ENCODE measurements at places on chromosomes 6 and 20.
A peak's percentile ranks its signal among the peaks of the same experiment; 100 is the strongest.

DNA sequence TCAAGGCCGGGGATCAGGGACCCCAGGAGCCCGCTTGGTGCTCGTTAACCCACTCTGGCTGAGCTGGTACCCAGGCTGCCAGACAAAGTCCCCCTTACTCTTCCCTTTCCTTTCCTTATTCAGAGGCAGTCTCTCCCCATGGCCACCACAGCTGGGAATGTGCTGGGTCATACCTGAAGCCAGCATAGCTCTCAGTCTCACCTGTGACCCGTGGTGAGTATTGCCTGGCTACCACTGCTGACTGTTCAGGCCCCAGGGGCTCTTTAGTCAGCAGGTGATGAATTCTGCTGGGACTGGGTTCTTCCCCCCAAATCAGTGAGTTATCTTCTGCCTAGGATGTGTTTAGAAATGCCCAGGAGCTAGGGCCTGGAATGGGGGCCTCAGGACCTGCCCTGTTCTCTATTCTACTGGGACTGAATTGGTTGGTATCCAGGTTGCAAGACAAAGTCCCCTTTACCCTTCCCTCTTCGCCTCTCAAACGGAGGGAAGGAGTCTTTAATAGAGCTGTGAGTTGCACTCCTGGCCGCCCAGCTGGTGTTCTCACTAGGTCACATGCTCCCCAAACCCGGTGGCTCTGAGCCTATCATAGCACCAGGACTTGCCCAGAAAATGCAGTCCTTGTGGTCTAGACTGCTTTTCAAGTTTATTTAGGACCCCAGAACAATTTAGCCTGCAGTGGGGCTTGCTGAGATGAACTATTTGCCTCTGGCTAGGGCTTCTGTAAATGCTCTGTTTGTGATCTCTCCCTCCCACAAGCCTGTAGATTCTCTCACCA, 64.6 kb downstream of the MYO6 start:
- no peak overlapping the region for H3K4me3 ChIP-seq
- no peak for DNase-seq
- no peaks in the 10 kb centered on the region for H3K36me3 ChIP-seq
- no peak overlapping the region for H3K27ac ChIP-seq

GRCh38 chr6:38149531-38149930, 330.0 kb downstream of the ZFAND3 start:
- H3K4me1 ChIP-seq = peaks cover 3% of the 10 kb centered on the region
- no peak for DNase-seq
- H3K4me3 ChIP-seq = no peak overlapping the region
- H3K27me3 ChIP-seq = no peaks in the 10 kb centered on the region

GRCh38 chr6:124132256-124132655, 328.6 kb downstream of the NKAIN2 start:
- H3K4me3 ChIP-seq = no peak overlapping the region
- no peaks in the 10 kb centered on the region for H3K4me1 ChIP-seq
- no peak overlapping the region for H3K27ac ChIP-seq
- DNase-seq = no peak
- no peaks in the 10 kb centered on the region for H3K36me3 ChIP-seq

- H3K4me1 ChIP-seq = no peaks in the 10 kb centered on the region
- no peak for DNase-seq
- H3K36me3 ChIP-seq = no peaks in the 10 kb centered on the region
- no peaks in the 10 kb centered on the region for H3K27me3 ChIP-seq
- no peak overlapping the region for H3K27ac ChIP-seq
- H3K4me3 ChIP-seq = no peak overlapping the region
Measured at GRCh38 chr6:94215552-94215951, 796.2 kb upstream of the EPHA7 start.

DNA sequence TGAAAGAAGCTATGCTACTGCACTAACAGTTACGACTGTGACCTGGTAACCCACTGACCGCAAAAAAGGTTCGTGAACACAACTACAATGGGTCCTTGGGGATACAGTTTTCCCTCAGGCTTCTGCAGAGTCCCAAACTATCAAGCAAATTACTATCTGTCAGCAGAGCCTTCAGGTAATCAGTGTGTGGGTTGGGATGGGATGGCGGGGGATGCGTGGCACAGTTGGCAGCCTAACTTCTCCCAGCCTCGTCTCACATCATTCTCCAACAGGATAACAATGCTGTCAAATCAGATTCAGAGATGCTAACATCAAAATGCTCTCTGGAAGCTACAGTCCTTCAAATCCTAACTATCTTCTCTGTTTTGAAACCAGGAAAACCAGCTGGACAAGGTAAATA, 102.3 kb downstream of the EPM2A start:
- no peaks in the 10 kb centered on the region for H3K27me3 ChIP-seq
- DNase-seq = no peak
- no peaks in the 10 kb centered on the region for H3K36me3 ChIP-seq
- H3K4me3 ChIP-seq = no peak overlapping the region
- no peaks in the 10 kb centered on the region for H3K4me1 ChIP-seq

- peaks cover 18% of the 10 kb centered on the region for H3K27me3 ChIP-seq
- no peak overlapping the region for H3K4me3 ChIP-seq
- H3K4me1 ChIP-seq = no peaks in the 10 kb centered on the region
- DNase-seq = no peak
- H3K27ac ChIP-seq = no peak overlapping the region
Measured at GRCh38 chr6:108927927-108928326, 79.7 kb downstream of the ARMC2 start.

DNA sequence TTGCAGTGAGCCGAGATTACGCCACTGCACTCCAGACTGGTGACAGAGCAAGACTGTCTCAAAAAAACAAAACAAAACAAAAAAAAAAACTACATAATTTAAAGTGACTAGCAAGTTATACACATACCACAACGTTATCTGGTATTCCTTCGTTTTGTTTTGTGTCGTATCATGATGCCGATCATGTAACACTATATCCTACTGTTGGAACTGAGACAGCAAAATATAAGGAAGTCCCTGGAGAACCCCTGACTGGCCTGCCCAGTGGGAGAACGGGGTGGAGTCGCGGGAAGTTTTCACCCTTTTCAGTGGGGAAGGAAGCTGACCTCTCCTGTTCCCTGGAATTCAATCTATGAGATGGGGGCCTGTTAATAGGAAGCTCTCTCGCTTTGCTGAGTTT, 15.1 kb downstream of the SOX4 start:
- H3K27me3 ChIP-seq = no peaks in the 10 kb centered on the region
- H3K27ac ChIP-seq = 0 out of 2 replicates have a peak overlapping the region, but pooled peaks have one; percentile 12
- H3K4me1 ChIP-seq = peaks cover 5% of the 10 kb centered on the region
- H3K4me3 ChIP-seq = no peak overlapping the region
- DNase-seq = no peak

- no peaks in the 10 kb centered on the region for H3K36me3 ChIP-seq
- peaks cover 11% of the 10 kb centered on the region for H3K27me3 ChIP-seq
- H3K4me1 ChIP-seq = no peaks in the 10 kb centered on the region
- DNase-seq = peak; percentile 17
- no peak overlapping the region for H3K27ac ChIP-seq
Measured at GRCh38 chr6:32692019-32692418, 25.6 kb upstream of the HLA-DQB1 start.

GRCh38 chr6:42271834-42272805, 54.5 kb upstream of the MRPS10 start:
- H3K27me3 ChIP-seq = no peaks in the 10 kb centered on the region
- H3K4me1 ChIP-seq = no peaks in the 10 kb centered on the region
- no peak for DNase-seq

- H3K36me3 ChIP-seq = no peaks in the 10 kb centered on the region
- H3K4me3 ChIP-seq = no peak overlapping the region
- DNase-seq = no peak
- no peaks in the 10 kb centered on the region for H3K4me1 ChIP-seq
Measured at GRCh38 chr20:34618676-34619075, 58.2 kb downstream of the PIGU start.

- no peaks in the 10 kb centered on the region for H3K36me3 ChIP-seq
- no peak overlapping the region for H3K4me3 ChIP-seq
- H3K27me3 ChIP-seq = no peaks in the 10 kb centered on the region
- no peak overlapping the region for H3K27ac ChIP-seq
Measured at GRCh38 chr20:61719691-61720347, 345.9 kb downstream of the TAF4 start.

DNA sequence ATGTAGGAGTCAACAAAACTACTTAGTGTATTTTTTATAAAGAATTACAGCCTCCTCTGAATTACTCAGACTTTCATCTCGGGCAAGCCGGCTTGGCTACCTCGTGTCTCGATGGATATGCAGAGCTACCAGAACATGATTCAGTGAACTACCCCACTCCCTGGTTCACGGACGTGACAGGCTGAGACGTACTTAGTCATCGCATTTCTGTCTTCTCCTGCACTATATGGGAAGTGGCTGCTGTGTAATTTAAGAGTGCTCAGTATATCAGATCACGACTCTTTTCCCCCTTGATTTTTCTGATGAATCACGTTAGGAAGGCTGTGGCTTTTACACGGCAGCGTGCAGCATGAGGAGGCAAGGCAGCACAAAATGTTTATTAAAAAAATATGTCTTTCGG, 302.7 kb upstream of the ZFP64 start:
- no peak overlapping the region for H3K4me3 ChIP-seq
- no peak overlapping the region for H3K27ac ChIP-seq
- H3K27me3 ChIP-seq = no peaks in the 10 kb centered on the region
- no peaks in the 10 kb centered on the region for H3K4me1 ChIP-seq
- no peaks in the 10 kb centered on the region for H3K36me3 ChIP-seq

GRCh38 chr6:7687145-7688111, 38.5 kb upstream of the BMP6 start:
- no peak overlapping the region for H3K27ac ChIP-seq
- DNase-seq = no peak
- no peaks in the 10 kb centered on the region for H3K27me3 ChIP-seq
- peaks cover 4% of the 10 kb centered on the region for H3K4me1 ChIP-seq
- no peak overlapping the region for H3K4me3 ChIP-seq
- H3K36me3 ChIP-seq = no peaks in the 10 kb centered on the region

- no peaks in the 10 kb centered on the region for H3K27me3 ChIP-seq
- DNase-seq = no peak
- no peaks in the 10 kb centered on the region for H3K36me3 ChIP-seq
- no peak overlapping the region for H3K27ac ChIP-seq
Measured at GRCh38 chr6:156347246-156347645, 429.9 kb upstream of the ARID1B start.

DNA sequence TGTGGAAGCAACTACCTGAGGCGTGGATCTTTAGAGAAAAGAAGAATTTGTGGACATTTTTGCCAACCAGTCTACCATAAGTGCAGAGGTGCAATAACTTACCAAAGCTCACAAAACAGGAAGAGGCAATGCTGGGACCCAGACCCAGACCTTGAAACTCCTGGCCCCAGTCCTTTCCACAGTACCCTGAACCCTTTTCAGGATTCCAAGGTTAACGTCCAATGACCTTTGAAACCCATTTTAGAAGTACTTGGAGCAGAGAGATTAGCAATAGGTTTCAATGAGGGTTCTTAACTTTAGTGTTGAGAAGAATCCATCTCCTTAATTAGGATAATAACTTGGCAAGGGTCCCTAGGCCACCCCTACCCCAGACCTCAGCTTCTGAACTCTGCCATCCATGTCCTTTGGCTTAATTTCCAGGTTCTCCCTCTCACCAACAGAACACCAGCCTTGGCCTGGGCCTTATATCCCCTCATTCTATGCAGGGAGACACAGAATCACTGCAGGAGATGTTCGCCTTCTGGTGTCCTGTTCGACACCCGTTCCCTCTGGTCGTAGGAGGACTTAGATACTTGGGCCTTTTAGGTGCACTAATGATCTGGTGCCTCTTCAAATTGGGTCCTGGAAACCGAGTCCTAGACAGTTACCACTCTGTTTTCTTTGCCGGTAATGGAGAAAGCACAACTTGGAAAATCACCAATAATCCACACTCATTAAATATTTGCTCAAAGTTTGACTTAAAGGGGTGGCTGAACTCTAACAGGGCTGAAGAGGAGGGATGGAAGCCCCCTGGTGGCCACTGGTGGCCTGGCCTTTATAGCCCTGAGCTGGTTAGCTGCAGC, 40.6 kb downstream of the ISM1 start:
- H3K27ac ChIP-seq = no peak overlapping the region
- DNase-seq = peak; percentile 22
- H3K4me1 ChIP-seq = no peaks in the 10 kb centered on the region
- H3K4me3 ChIP-seq = no peak overlapping the region
- H3K27me3 ChIP-seq = 0 out of 2 replicates have a peak, but pooled peaks cover 2% of the 10 kb centered on the region

- no peak for DNase-seq
- H3K27ac ChIP-seq = no peak overlapping the region
- no peaks in the 10 kb centered on the region for H3K27me3 ChIP-seq
- H3K36me3 ChIP-seq = no peaks in the 10 kb centered on the region
Measured at GRCh38 chr6:108635505-108636226, 74.9 kb downstream of the FOXO3 start.

DNA sequence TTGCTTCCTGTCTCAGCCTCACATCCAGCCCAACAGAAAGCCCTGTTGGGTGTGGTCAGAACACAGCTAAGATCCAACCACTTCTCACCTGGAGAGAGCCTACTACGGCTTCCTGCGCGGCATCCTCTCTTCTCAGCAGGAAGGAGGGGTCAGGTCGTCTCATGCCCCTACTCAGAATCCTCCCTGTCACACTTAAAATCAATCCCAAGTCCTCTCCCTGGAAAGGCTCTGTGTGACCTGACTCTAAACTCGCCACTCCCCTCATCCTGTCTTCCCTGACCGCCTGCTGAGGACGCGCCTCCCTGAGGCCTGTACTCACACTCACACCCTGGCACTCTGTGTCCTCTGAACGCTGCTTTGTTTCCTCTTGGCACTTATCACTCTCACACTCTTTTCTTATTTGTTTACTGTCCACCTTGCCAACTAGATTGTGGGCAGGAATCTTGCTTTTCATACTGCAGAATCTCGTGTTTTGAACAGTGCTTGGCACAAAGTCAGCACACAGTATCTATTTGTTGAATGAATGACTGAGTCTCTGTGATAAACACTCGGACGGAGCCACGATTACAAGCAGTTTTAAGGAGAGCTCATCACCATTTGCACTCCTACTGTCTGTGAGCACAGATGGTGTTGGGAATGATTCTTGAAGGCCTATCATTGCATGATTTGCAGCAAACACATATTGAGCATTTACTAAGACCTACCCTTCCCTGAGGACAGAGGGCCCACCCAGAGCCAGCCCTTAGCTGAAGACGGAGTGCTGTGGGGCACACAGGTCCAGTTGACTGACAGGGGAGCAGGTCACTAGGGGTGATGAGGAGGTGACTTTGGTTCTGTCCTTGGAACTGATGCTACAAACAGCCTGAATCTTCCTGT, 18.7 kb downstream of the RAB5IF start:
- H3K4me3 ChIP-seq = no peak overlapping the region
- DNase-seq = no peak
- no peaks in the 10 kb centered on the region for H3K27me3 ChIP-seq
- no peaks in the 10 kb centered on the region for H3K36me3 ChIP-seq
- H3K4me1 ChIP-seq = no peaks in the 10 kb centered on the region
- no peak overlapping the region for H3K27ac ChIP-seq

GRCh38 chr6:95682476-95682875, 105.1 kb downstream of the MANEA start:
- no peaks in the 10 kb centered on the region for H3K36me3 ChIP-seq
- H3K27me3 ChIP-seq = no peaks in the 10 kb centered on the region
- DNase-seq = no peak
- no peak overlapping the region for H3K27ac ChIP-seq
- H3K4me3 ChIP-seq = no peak overlapping the region

- no peaks in the 10 kb centered on the region for H3K27me3 ChIP-seq
- H3K4me3 ChIP-seq = no peak overlapping the region
- no peak for DNase-seq
- H3K36me3 ChIP-seq = no peaks in the 10 kb centered on the region
- no peak overlapping the region for H3K27ac ChIP-seq
Measured at GRCh38 chr6:8231956-8232355, 129.6 kb upstream of the EEF1E1 start.

GRCh38 chr6:158085261-158086053, 82.6 kb downstream of the SERAC1 start:
- peaks cover 29% of the 10 kb centered on the region for H3K36me3 ChIP-seq
- no peaks in the 10 kb centered on the region for H3K4me1 ChIP-seq
- no peaks in the 10 kb centered on the region for H3K27me3 ChIP-seq
- no peak for DNase-seq
- H3K4me3 ChIP-seq = no peak overlapping the region
- H3K27ac ChIP-seq = no peak overlapping the region
